Placental pericyte (primary cell): ENCODE measurements at places on chromosomes 11 and 22. TPM values are rescaled to one million over a fixed set of nuclear protein-coding genes. Genes with fewer than 3 reads are reported as not detected.

CCDC73 gene
- total RNA-seq, result not detected in 2 replicates

MS4A8 gene
- total RNA-seq, result not detected in 2 replicates

ZNF280A gene
- total RNA-seq, result 0.72 and 1.3 TPM in 2 replicates

CALCA gene
- total RNA-seq, result not detected in 2 replicates

TIMM10B gene
- 50.7 and 61.7 TPM in 2 replicates for total RNA-seq

OR4A16 gene
- not detected in 2 replicates for total RNA-seq

GCAT gene
- 21.3 and 27.8 TPM in 2 replicates for total RNA-seq

CDC42BPG gene
- 0.14 and 0.22 TPM in 2 replicates for total RNA-seq

IGSF22 gene
- not detected in 2 replicates for total RNA-seq

DCDC1 gene
- under 0.01 TPM in 1 of 2 replicates, not detected in the other for total RNA-seq

DMC1 gene
- 0.88 and 4.3 TPM in 2 replicates for total RNA-seq

C11orf42 gene
- not detected in 2 replicates for total RNA-seq

EHF gene
- total RNA-seq, result 0.29 and 2.8 TPM in 2 replicates

F2 gene
- not detected in 2 replicates for total RNA-seq

RASD2 gene
- not detected in 2 replicates for total RNA-seq

APOBEC3H gene
- not detected in 2 replicates for total RNA-seq

VWA5A gene
- total RNA-seq, result 1.5 and 25.2 TPM in 2 replicates

TTC36 gene
- total RNA-seq, result 0.22 and 0.86 TPM in 2 replicates

SSRP1 gene
- 89.5 and 116 TPM in 2 replicates for total RNA-seq

OR52B2 gene
- not detected in 2 replicates for total RNA-seq

MS4A3 gene
- total RNA-seq, result not detected in 2 replicates

ACR gene
- not detected in 2 replicates for total RNA-seq

GRAP2 gene
- total RNA-seq, result not detected in 2 replicates
